ENCODE measurements at places on chromosomes 7 and 10.

DNA sequence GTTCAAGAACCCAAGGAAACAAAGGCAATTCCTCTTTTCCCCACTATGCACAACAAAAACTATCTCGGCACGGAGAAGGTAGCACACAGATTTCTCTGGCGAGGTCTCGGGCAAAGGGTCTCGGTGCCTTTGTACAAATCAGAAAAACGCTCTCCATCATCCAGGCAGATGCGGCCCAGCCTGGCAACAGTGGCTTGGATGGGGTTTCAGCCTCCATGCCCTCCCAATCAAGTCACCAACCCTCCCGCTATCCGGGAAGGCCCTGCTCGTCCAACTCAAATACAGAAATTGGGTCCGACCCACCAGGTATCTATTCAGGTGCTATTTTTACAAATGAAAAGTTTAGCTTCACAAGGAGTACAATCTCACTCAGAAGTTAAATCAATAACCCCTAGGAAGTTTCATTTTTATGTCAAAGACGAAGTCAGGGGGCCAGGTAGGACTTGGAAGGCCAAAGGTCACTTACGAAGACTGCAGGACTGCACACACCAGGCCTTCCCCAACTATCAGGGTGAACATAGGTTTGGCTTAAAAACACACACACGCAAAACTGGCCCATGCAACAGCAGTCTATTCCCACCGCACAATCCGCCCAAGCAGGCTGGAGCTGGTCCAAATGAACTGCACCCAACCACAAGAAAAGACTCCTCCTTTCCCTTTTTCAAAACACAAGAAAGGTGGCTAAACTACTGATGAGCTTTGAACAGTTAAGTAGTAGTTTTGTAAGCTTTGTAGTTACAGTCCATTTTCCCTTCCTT, 43.0 kb downstream of the GNA12 start:
- no peak for DNase-seq

GRCh38 chr10:43112608-43112961, 25.7 kb upstream of the CSGALNACT2 start:
- no peak for DNase-seq

DNA sequence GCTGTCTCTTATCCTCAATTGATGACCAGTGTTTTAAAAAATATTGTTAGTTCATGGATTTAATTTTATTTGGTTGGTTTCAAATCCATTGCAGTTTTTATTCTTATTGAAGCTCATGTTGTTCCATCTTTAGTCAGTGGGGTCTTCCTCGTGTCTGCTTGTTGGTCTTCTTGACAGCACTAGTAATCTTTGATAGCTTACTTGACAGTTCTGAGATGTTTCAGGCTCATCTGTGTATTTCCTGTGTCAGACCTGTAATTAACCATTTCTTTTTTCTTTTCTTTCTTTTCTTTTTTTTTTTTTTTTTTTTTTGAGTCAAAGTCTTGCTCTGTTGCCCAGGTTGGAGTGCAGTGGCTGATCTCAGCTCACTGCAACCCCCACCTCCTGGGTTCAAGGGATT, 28.2 kb downstream of the SLK start:
- DNase-seq, result no peak

DNA sequence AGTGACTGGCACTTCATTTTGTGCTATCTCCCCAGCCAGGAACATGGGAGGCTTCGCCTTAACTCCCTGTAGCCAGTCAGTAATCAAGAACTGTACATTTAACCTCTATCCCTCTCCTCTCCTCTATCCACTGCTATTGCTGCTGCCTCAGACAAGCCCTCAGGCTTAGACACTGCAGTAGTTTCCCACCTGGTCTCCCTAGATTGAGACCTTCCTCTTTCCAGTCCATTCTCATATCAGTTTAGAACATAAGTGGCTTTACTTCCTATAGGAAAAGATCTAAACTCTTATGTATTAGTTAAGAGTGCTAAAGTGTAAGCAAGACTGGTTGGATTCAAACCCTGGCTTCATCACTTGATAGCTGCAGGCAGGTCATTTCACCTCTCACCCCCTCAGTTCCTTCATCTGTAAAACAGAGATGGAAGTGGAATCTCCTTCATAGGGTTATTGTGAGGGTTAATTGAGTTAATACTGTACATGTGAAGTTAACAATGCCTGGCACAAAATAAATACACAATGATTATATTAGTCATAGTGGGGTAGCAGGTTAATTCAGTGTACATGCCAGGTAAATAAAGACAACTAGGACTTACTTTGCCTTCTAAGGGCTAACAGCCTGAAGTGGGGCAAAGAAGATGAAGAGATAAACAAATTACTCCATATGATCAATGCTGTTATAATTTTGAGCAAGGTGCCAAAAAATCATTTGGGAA, 76.1 kb downstream of the ZNF277 start:
- no peak for DNase-seq

- no peak for DNase-seq
These were observed 201.3 kb downstream of the FANK1 start for GRCh38 chr10:126097558-126098225.

DNA sequence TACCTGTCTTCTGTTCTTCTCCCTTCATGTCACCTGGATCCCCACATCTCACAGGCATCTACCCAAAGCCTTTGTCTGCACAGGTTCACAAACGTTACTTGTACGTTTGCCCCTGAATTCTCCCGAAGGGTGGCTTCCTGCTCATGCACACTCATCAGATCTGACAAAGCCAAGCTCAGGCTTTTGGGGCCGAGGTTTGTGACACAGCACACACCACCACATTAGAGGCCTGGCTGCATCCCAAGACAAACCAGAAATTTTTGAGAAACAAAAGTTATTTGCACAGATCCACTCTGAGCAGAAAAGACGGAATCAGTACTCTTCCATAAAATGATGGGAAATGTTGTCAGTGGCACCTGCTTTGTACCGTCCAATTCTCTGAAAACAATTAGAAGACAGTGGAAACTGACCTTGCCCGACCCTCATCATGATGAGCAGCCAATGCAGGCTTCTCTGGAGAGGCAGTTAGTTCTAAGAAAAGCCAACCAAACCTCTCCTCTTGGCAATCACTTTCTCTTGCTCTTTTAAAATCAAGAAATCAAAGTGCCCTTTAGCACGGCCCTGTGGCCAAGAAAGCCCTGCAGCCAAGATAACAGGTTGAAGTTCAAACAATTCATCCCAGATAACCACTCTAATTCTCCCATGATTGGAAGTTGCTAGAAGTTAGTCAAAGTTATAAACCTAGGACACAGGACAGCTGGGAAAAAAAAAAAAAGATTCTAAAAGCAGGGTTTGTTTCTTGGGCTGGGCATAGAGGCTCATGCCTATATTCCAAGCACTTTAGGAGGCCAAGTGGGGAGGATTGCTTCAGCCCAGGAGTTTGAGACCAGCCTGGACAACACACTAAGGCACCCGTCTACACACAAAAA, 13.6 kb upstream of the SVIL start:
- peak; percentile 70 for DNase-seq

GRCh38 chr7:82291931-82292330, 151.6 kb downstream of the CACNA2D1 start:
- DNase-seq, result no peak
